ENCODE measurements at places on chromosomes 3 and 15.

DNA sequence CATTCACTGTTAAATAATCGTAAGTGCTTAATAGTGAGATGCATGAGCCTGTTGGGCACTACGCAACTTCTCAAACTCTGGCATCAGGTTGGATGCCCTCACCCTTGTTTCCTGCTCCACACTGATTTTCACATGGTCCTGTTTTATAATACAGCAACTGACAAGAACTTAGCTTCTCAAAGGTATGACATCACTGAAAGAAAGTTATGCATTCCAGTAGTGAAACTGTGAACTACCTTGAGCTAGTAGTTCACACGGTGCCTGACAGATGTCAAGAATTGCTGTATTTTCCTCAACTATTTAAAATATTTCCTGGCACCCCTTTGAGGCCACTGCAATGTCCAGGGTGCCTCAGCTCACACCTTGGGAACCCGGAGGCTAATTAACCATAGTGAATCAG lies 327.5 kb downstream of the RORA start:
- no peak for DNase-seq

GRCh38 chr15:71485094-71485693 lies 325.2 kb upstream of the NR2E3 start:
- no peak for DNase-seq

DNA sequence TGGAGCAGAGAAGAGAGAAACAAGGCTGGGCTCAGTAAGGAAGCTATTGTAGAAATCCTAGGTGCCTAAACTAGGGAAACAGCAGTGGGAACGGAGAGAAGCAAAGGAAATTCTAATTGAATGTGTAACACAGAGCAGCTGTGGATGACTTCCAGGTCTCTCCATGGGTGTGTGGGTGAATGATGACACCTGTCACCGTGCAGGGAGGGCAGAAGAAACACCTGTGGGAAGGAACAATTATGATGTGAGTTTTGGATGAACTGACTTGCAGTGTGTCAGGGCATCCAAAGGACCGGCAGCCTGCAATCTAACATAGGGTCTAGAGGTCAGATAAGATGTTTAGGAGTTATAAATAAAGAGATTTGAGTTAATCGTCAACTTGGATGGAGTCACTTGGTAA lies 144.2 kb downstream of the RYR3 start:
- no peak for DNase-seq

- DNase-seq: no peak
Measured at GRCh38 chr15:68382286-68383007, 49.5 kb downstream of the ITGA11 start.

All from AG08395 (cell line).